Liver (tissue), 10 donors: ENCODE measurements at places on chromosomes 7 and 10. TPM values are rescaled to one million over a fixed set of nuclear protein-coding genes. Genes with fewer than 3 reads are reported as not detected.

Gene UNCX
- polyA plus RNA-seq: not detected

Gene AP3M1
- polyA plus RNA-seq: 12.9 TPM

Gene SLC25A13
- 52.4 TPM for polyA plus RNA-seq

Gene NPC1L1
- 22.1 TPM for polyA plus RNA-seq

Gene LIPM
- not detected for polyA plus RNA-seq

Gene MRC1
- polyA plus RNA-seq: 9.2 TPM

Gene ZNF727
- polyA plus RNA-seq: 0.05 TPM

Gene CHRM2
- 0.46 TPM for polyA plus RNA-seq

Gene ASAH2
- 3.0 TPM for polyA plus RNA-seq

Gene HMX3
- polyA plus RNA-seq: not detected

Gene PAPOLB
- polyA plus RNA-seq: not detected

Gene EXOC4
- 9.5 TPM for polyA plus RNA-seq

Gene SLC13A4
- 0.01 TPM for polyA plus RNA-seq

Gene MMP21
- not detected for polyA plus RNA-seq

Gene NAPEPLD
- 15.6 TPM for polyA plus RNA-seq

Gene DIP2C
- polyA plus RNA-seq: 6.0 TPM

Gene GARIN1A
- polyA plus RNA-seq: 0.19 TPM

Gene PAOX
- 17.8 TPM for polyA plus RNA-seq

Gene JCAD
- polyA plus RNA-seq: 1.1 TPM

Gene ENTPD7
- 2.0 TPM for polyA plus RNA-seq

Gene ADAM8
- polyA plus RNA-seq: 1.3 TPM

Gene PUS7
- polyA plus RNA-seq: 4.5 TPM

Gene MRLN
- not detected for polyA plus RNA-seq

Gene PRSS2
- polyA plus RNA-seq: 0.21 TPM

Gene UMAD1
- polyA plus RNA-seq: 7.9 TPM

Gene SYT15B
- 0.58 TPM for polyA plus RNA-seq

Gene HTR7
- not detected for polyA plus RNA-seq

Gene HOXA13
- 0.02 TPM for polyA plus RNA-seq

Gene LMOD2
- not detected for polyA plus RNA-seq

Gene CCDC126
- 9.3 TPM for polyA plus RNA-seq

Gene HACD1
- polyA plus RNA-seq: 1.0 TPM

Gene ASZ1
- not detected for polyA plus RNA-seq

Gene LRRTM3
- 0.67 TPM for polyA plus RNA-seq

Gene TMEM270
- polyA plus RNA-seq: not detected

Gene VPS37D
- 0.38 TPM for polyA plus RNA-seq

Gene OR9A2
- not detected for polyA plus RNA-seq

Gene SHTN1
- polyA plus RNA-seq: 11.7 TPM

Gene VWC2
- not detected for polyA plus RNA-seq

Gene PRF1
- 2.5 TPM for polyA plus RNA-seq

Gene AUTS2
- polyA plus RNA-seq: 7.6 TPM

Gene BAIAP2L1
- polyA plus RNA-seq: 8.9 TPM

Gene CALML5
- not detected for polyA plus RNA-seq

Gene MMD2
- polyA plus RNA-seq: not detected

Gene ZNF518A
- 1.8 TPM for polyA plus RNA-seq

Gene TEX36
- not detected for polyA plus RNA-seq

Gene FGFR2
- polyA plus RNA-seq: 13.2 TPM

Gene IFIT1B
- polyA plus RNA-seq: 0.15 TPM

Gene DKK1
- polyA plus RNA-seq: not detected

Gene TRIM50
- 1.4 TPM for polyA plus RNA-seq

Gene ACTR3C
- 26.6 TPM for polyA plus RNA-seq
